ENCODE measurements at places on chromosomes 5 and 9. TPM values are rescaled to one million over a fixed set of nuclear protein-coding genes. Genes with fewer than 3 reads are reported as not detected.

DNA sequence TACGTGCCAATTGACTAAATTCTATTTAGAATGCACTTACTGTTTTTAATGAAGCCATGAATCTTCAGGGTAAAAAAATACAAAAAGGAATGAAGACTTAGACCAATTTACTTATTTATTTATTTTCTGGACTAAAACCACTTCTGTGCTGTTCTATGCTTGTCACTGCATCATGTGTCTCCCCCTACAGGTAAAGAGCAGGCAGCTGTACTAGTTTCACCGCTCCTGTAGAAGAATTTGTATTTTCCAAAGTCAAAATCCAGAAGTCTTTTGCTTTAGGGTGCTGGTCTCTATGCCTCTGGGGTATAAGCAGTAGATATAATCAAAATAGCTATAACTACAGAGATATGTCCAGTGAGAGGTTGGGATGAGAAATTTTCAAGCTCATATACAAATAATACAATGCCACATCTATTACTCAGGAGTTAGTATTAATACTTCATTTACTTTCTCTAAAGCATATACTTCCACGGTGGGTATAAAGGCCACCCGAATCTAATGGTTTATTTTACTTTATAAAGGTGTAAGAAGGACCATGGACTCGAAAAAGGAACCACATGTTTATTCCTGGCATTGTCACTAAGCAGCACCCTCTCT is 591.5 kb downstream of the RAB3C start:
- peak; percentile 75 for DNase-seq

- no peak for DNase-seq
These were observed 243.1 kb upstream of the COX7C start for GRCh38 chr5:86374611-86375010.

Gene SLC28A3
- not detected for total RNA-seq

- DNase-seq = no peak
These were observed 106.8 kb downstream of the MAPKAP1 start for GRCh38 chr9:125600194-125600593.

- no peak for DNase-seq
These were observed 2.8 kb upstream of the ADAMTS12 start for GRCh38 chr5:33894566-33894965.

DNA sequence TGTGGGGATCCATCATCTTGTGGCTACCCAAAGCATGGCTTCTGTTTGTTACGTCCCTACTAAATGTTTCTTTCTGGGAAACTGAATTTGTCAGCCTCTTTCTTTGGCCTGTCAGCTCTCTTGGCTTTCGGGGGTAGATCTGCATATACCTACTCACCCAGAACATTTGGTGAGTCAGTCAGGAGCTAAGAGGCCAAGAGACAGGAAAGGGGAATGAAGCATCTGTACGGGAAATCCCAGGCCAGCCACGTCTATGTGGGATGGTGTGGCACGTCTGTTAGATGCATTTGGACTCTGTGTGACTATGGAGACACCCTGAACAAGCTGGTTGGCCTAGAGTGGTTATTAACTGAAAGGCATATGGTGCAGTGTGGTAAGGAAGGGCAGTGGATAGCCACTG is 58.1 kb downstream of the CDO1 start:
- DNase-seq = no peak

DNA sequence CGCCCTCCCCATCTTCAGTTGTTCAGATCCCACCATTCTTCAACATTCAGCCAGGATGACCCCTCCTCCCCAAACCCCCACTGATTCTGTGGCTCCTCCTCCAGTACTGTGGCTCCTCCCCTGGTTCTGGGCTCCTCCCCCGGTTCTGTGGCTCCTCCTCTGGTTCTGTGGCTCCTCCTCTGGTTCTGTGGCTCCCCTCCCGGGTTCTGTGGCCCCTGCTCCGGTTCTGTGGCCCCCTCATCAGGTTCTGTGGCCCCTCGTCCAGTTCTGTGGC is 32.8 kb downstream of the C5orf15 start:
- no peak for DNase-seq

DNA sequence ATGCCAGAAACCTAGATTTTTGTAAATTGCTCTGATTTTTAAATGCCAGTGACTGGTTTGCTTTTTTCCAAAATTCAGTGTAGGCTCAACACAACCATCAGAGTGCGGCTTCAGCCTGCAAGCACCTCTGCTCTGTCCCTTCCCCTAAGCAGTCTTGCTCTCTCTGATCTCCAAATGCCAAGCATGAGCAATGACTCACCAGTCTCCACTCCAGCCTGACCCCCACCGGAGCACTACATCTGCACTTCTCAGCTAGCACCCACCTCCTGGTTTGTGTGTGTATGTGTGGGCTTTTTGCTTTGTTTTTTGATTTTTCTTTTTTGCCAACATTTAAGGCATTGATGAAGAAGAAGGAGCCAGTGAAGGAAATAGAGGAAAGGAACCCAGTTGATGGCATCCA is 61.4 kb upstream of the ADRA1B start:
- DNase-seq = no peak

DNA sequence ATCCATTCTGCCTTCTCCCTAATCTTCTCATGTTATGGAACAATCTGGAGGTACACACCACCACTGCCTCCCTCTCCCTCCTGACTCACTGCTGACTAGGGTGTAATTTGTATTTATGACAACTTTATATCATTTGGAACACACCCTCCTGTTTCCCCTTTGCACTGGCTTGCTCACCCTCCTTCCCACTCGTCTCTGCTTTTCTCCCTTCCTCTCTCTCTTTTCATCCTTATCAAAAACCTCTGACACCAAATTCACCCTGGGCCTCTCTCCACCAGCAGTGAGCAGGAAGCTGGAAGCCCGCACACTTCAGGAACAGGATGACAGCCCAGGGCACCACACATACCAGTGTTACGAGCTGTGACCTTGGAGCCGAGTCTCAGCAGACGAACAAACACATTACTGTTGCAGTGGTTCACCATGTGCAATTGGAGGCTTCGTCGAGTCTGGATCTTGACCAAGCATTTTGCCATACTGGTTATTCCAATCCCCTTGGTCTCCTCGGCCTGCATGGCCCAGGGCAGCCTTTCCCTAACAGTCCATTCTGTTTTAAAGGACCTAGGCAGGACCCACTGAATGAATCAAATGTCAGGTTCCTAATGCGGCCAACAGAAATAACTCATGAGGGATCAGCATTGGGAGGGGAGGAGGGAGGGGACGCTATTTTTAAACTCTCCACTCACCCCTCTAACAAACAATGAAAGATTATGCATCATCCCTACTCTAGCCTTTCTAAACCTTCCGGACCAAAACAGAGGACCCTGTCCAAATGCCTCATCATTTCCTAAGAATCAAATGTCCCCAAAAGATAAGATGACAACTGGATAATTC is 203.9 kb upstream of the RASEF start:
- no peak for DNase-seq

GRCh38 chr5:21919414-21920022 is 933.6 kb downstream of the CDH12 start:
- peak; percentile 66 for DNase-seq

Gene FOXD1
- 0.42 TPM for total RNA-seq

DNA sequence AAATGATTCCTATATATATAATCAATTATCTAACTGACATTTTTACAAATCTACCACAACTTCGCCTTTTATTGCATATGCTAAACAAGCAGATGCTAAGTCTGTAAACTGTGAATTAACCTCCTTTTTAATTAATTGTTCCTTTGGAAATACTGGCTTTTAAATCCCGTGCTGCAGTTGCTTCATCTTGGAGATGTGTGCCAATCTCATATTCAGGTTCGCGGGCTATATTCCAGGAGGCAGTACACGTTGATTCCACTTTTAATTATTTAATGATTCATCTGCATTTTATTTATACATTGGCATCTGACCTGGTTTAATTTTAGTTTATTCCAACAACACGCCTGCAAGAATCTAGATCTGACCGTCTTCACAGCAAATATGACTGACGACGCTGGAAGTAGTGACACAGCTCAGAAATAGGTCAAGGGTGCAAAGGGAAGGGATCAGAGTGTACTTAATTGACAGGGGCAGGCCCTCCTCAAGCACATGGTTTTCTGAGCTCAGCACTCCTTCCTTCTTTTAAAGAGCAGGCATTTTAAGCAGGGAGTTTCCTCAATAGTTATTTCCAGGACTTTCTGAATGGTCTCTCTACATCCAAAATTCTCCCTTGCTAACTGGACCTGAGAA is 125.2 kb downstream of the GLIS3 start:
- no peak for DNase-seq

Gene WDR38
- not detected for total RNA-seq

DNA sequence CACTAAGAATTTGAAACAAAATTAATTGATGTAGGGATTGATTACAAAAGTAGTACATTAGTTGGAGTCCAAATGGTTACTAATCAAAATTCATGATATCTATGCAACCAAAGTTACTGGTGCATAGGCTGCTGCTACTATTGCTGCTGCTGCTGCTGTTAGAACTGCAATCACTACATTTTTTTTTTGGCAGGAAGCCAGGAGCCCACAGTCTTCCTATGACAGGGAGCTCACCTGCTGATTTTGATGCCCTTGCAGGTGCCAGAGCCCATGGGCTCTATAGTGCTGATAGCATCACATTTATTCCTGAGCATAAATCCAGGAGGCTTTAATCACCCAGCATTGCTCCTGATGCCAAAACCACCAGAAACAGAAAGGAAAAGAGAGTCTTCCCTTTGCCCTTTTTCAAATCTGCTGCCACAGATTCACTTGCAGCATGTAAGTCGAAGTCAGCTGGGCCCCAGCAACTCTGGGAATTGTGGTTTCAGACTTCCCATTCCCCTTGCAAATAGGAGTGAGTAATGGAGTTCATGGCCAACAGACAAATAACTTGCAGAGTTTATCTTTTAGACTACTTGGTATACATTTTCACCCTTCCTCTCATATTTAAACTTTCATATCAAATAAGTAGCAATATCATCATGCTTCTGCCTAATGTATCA is 17.6 kb downstream of the SLCO6A1 start:
- DNase-seq = no peak

DNA sequence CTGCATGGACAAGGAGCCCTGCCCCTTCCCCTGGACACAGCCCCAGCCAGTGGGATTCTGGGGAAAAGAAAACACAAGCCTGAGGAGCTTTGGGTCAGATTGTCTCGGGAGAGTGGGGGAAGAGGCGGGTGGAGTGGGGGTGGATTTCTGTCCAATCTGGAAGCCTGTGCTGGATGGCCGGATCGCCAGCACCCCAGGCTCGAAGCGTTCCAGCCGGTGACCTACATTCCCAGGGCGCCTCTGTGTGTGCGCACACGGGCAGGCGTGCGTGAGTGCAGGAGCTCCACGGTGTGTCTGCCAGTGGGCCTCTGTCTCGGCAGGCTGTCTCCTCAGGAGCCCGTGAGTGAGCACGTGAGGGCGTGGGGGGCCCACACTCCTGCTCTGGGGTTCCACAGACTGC is 74.3 kb upstream of the DAB2IP start:
- DNase-seq = no peak

Gene PSIP1
- 332 TPM for total RNA-seq

DNA sequence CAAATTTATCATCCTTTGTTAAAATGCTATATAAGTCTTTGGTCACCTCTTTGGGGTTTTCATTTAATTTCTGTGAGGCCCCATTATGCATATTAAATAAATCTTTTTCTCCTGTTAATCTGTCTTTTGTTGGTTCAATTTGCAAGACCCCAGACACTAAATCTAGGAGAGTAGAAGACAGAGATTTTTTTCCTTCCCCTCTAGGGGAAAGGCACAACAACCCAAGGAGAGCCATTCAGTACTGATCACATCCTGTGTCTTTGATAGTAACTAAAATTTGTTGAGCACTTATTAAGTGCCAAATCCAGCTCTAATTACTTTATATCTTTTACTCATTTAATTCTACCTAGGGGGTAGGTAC is 74.4 kb downstream of the ALDH7A1 start:
- DNase-seq = no peak

DNA sequence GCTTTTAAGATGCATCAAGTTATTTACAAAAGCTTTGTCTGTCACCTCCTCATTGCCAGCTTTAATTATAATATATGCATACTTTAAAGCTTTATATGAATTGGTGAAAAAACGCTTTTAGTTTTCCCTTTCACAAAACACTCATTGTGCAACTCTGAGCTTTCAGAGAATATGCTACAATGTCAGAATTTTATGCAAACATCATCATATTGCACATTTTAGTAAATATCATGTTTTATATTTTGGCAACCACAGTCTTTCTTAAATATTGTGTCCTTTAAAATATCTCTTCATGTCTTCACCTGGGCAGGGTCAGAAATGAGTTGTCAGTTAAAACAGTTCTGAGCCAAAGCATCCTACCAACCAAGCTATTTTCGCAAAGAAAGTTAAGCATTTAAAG is 601.1 kb upstream of the RORB start:
- DNase-seq = no peak

Data from GM23338 (cell line).